Uterus (tissue), 4 donors: ENCODE measurements at places on chromosomes 11 and 22. TPM values are rescaled to one million over a fixed set of nuclear protein-coding genes. Genes with fewer than 3 reads are reported as not detected.

TMPRSS5 gene
- total RNA-seq, result 0.29 TPM

ART5 gene
- 1.7 TPM for total RNA-seq

CCS gene
- 52.0 TPM for total RNA-seq

GRCh38 chr22:43231724-43232034 is 44.7 kb upstream of the TTLL12 start:
- no peaks in the 10 kb centered on the region for H3K4me1 ChIP-seq
- H3K27ac ChIP-seq, result no peak overlapping the region
- H3K27me3 ChIP-seq, result no peaks in the 10 kb centered on the region
- H3K4me3 ChIP-seq, result no peak overlapping the region
- no peaks in the 10 kb centered on the region for H3K36me3 ChIP-seq

GRCh38 chr11:61927501-61927900 is 10.1 kb upstream of the RAB3IL1 start:
- DNase-seq, result no peak
- peaks cover 17% of the 10 kb centered on the region for H3K4me1 ChIP-seq
- no peak overlapping the region for H3K4me3 ChIP-seq
- no peaks in the 10 kb centered on the region for H3K27me3 ChIP-seq
- H3K27ac ChIP-seq, result no peak overlapping the region
- H3K36me3 ChIP-seq, result no peaks in the 10 kb centered on the region

DNA sequence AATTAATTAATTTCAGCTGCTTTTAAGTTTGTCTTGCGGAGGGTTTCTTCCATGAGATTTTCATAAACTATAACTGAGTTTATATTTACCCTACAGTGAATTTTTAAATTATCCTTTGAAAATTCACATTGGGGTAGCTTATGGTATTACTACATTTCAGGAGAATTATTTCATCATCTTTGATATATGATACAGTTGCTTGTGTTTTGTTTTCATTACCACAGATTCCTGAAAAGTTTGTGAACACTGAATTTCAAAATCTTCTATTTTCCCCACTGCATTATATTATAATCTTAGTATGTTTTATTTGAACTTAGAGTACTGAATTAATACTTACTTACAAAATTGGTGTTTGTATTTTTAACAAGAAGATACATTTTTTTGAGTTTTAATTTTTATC is 24.4 kb downstream of the METTL15 start:
- H3K36me3 ChIP-seq, result no peaks in the 10 kb centered on the region
- H3K27me3 ChIP-seq, result no peaks in the 10 kb centered on the region
- no peak overlapping the region for H3K27ac ChIP-seq
- DNase-seq, result no peak
- no peaks in the 10 kb centered on the region for H3K4me1 ChIP-seq

DNA sequence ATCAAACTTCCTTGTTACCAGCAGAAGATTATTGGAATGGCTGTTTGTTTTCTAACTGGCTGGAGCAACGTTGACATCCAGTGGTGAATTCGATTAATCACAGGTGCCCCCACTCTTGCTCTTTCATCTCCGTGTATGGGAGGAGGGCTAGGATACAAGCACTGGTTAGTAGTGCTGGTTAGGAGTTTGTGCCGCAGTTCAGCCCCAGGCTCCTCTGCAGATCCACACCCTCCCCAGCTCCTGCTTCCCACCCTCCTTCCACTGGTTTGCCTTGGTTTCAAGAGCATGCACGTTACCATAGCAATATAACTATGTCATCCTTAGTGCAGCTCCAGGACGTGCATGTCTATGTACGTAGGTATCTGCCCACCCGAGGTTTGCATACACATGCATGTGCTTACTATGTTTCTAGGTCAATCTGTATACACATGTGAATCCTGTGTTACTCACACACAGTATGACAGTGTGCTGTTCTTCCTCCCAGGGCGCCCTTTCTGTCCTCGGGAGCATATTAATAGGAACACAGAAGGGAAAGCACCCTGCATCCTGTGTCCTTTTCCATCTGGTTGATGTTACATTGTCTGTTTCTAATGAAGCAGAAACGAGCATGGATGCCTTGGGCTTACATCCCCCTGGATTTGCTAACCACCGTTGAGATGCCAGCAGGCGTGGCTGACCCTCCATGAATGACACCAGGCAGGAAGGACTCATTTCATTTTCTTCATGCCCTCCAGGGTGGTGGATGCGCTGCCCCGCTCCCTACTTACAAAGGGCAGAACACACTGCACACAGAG is 539.3 kb downstream of the OPCML start:
- no peak for DNase-seq
- H3K36me3 ChIP-seq, result no peaks in the 10 kb centered on the region
- H3K4me1 ChIP-seq, result no peaks in the 10 kb centered on the region

DNA sequence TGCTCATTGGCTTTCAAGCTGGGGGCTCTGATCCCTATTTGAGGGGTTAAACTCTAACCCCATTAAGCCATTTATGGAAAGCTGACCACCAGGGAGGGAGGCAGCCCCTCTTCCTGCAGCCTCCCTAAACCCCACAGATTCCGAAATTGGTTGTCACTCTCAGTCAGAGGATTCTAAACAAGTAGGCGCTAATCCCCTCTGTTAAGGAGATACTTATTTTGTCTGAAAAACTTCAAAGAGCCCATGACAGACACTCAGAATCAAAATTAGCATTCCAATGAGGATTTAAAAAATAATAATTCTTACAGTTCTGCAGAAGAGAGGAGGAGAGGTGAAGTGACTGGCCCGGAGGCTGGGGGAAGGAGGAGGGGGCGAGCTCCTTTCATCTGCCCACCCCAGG is 69.7 kb upstream of the LMO1 start:
- no peaks in the 10 kb centered on the region for H3K4me1 ChIP-seq
- H3K4me3 ChIP-seq, result no peak overlapping the region
- no peaks in the 10 kb centered on the region for H3K27me3 ChIP-seq
- DNase-seq, result no peak
- no peak overlapping the region for H3K27ac ChIP-seq
- H3K36me3 ChIP-seq, result no peaks in the 10 kb centered on the region

DNA sequence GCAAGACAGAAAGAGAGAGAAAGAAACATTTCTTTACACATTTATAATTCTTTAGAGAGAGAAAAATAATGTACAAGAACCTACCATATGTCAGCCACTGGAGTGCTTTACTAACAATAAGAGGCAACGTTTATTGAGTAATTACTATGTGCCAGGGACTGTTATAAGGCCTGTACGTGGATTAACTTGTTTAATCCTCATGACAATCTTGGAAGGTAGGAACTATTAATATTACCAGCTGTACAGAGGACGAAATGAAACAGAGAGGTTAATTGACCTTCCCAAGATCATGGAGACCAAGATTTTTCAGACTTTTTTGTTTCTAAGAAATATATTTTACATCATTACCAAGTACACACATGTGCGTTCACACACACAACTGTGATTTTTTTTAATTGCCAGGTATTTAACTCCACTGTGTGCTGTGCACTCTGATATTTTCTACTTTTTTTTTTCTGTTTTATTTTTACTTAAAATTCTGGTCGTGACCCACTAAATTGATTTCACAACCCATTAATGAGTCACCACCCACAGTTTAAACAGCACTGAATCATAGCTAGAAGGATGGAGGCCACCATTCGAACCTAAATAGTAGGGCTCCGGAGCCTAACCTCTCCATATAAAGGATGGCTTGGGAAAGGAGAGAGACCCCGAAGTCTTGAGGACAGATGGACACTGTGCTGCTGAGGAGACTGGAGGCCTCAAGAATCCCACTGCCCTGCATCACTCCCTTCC is 21.4 kb downstream of the CREB3L1 start:
- H3K36me3 ChIP-seq, result no peaks in the 10 kb centered on the region
- no peaks in the 10 kb centered on the region for H3K27me3 ChIP-seq
- no peak for DNase-seq

DNA sequence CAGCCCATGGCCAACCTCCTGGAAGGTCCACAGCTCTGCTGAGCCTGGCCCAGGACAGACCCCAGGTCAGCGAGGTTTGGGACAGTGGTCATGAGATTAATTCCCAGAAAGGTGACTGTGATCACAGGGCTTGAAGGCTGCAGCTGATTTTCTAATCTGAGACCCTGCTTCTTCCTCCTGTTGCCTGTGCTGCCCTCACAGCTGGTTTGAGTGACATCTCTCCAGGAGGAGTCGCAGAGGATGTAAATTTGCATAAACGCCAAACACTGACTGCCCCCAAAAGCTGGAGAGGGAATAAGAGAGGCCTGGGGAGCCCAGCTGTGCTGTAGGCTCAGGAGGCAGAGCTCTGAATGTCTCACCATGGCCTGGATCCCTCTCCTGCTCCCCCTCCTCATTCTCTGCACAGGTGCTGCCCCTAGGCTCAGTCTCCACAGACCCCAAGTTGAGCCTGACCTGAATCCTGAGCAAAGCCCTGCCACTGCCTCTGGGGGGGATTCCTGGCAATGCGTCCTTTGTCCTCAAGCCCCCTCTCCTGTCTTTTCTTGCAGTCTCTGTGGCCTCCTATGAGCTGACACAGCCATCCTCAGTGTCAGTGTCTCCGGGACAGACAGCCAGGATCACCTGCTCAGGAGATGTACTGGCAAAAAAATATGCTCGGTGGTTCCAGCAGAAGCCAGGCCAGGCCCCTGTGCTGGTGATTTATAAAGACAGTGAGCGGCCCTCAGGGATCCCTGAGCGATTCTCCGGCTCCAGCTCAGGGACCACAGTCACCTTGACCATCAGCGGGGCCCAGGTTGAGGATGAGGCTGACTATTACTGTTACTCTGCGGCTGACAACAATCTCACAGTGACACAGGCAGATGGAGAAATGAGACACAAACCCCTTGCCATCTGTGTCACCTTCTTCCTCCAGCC is 23.8 kb downstream of the GGTLC2 start:
- no peak for DNase-seq
- no peak overlapping the region for H3K4me3 ChIP-seq
- H3K27ac ChIP-seq, result no peak overlapping the region
- no peaks in the 10 kb centered on the region for H3K27me3 ChIP-seq

DNA sequence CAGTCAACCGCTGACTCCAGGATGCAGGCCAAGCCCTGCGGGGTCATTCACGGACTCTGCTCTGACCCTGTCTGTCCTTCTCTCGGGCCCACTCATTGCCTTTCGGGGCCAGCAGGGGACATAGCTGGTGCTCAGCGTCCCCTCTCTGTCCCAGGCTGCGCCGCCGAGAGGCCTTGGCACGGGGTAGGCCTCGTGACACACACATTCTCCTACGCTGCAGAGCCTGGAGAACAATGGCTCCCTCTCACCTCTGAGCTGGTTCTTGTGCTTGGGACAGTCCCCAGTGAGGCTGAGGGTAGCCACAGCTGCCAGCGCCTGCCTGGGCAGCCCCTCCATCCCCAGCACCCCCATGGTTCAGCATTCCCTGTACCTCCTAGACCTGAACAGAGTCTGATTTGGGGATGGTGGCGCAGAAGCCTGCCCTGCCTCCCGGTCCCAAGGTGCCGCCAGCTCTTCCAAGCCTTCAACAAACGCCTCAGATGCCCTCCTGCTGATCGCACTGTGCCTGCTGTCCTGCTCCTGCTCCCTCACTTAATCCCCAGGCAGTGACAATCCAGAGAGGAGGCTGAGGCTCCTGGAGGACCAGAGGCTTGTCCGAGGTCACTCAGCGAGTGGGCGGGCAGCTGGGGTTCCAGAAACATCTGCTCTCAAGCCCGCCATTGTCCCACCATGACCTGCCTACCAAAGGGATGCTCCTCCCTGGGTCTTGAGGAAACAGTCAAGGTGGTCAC is 30.4 kb downstream of the DUSP8 start:
- H3K4me1 ChIP-seq, result no peaks in the 10 kb centered on the region
- H3K4me3 ChIP-seq, result no peak overlapping the region
- H3K27me3 ChIP-seq, result no peaks in the 10 kb centered on the region
- DNase-seq, result no peak
- H3K27ac ChIP-seq, result no peak overlapping the region

- no peaks in the 10 kb centered on the region for H3K27me3 ChIP-seq
- no peak overlapping the region for H3K4me3 ChIP-seq
- no peak overlapping the region for H3K27ac ChIP-seq
- H3K36me3 ChIP-seq, result no peaks in the 10 kb centered on the region
- no peak for DNase-seq
These were observed 9.0 kb upstream of the ZBTB44 start for GRCh38 chr11:130323452-130324450.

DNA sequence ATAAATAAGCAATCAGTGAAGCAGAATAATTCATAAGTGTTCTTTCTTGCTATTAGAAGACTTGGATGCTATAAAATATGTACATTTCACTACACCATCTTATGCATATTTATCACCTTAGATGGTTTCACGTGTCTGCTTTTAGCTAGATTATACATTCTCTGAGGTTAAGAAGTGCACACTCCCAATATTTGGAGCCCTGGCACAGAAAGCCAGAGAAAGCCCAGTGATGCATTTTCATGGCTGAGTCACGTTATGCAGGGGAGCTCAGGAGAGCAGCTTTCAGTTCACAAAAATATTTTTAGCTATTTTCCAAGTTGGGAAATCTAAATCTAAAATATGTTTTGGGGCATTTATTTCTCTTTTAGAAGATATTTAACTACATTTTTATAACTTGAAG is 5.1 kb upstream of the TP53AIP1 start:
- H3K4me1 ChIP-seq, result no peaks in the 10 kb centered on the region
- H3K27ac ChIP-seq, result no peak overlapping the region
- no peaks in the 10 kb centered on the region for H3K27me3 ChIP-seq
- no peak for DNase-seq
- H3K36me3 ChIP-seq, result no peaks in the 10 kb centered on the region

GRCh38 chr22:21013657-21014201 is 1.2 kb upstream of the P2RX6 start:
- no peaks in the 10 kb centered on the region for H3K27me3 ChIP-seq
- H3K27ac ChIP-seq, result peak overlapping the region; percentile 79
- no peaks in the 10 kb centered on the region for H3K36me3 ChIP-seq
- DNase-seq, result no peak
- H3K4me1 ChIP-seq, result peaks cover 11% of the 10 kb centered on the region

- no peak overlapping the region for H3K4me3 ChIP-seq
- no peak for DNase-seq
- H3K27me3 ChIP-seq, result no peaks in the 10 kb centered on the region
- H3K4me1 ChIP-seq, result no peaks in the 10 kb centered on the region
These were observed 345.4 kb downstream of the BUD13 start for GRCh38 chr11:116427337-116427902.

GRCh38 chr11:63816166-63816565 is 2.9 kb downstream of the SPINDOC start:
- H3K4me1 ChIP-seq, result no peaks in the 10 kb centered on the region
- no peak overlapping the region for H3K27ac ChIP-seq
